ENCODE measurements at places on chromosomes 7 and 10.
A peak's percentile ranks its signal among the peaks of the same experiment; 100 is the strongest.

DNA sequence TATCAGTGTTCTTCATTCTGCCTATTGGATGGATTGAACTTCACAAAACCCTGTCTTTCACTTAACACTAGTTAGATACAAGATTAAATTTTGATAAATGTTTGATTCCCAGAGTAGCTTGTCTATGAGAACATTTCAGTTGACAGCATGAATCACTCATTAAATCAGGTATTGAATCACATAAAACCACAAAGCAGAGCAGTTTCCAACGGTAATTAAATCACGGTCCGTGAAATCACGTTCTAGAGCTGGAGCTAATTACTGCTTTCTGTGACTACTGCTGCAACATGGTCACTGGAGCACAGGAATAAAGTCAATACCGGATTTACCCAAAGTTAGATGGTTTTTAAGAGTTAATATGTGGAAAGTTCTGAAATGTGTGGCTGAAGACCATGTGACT, 257.8 kb upstream of the PCDH15 start:
- DNase-seq: no peak

- DNase-seq: no peak
Observed at GRCh38 chr10:87531908-87532622, 27.4 kb downstream of the MINPP1 start.

GRCh38 chr10:42974693-42975002, 102.2 kb upstream of the RET start:
- no peak for DNase-seq

GRCh38 chr7:48424731-48425130, 253.5 kb downstream of the ABCA13 start:
- no peak for DNase-seq

- no peak for DNase-seq
Observed at GRCh38 chr7:23418046-23418445, 52.2 kb downstream of the IGF2BP3 start.

- DNase-seq: no peak
Observed at GRCh38 chr10:97875391-97875790, 25.7 kb downstream of the GOLGA7B start.

- DNase-seq: no peak
Observed at GRCh38 chr7:116167177-116167576, 43.2 kb upstream of the TES start.

GRCh38 chr10:988667-989545, 672 bp downstream of the GTPBP4 start:
- DNase-seq: peak; percentile 13

DNA sequence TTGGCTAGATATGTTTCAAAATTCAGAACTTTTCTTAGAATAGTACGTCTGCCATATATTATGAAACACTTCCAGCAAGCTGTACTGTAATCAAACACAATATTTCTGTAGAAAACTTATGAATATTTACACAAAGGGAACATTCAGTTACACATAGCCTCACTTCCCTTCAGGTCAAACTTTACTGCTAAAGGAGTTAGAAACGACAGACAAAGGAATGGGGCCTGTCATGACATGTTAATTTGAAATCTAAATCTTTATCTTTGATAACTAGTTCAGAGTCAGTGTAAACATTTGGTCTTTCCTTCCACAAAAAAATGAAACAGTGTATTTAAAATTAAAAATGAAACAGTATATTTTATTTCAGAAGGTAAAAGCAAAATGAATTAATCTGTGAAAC, 1.0 kb upstream of the CROT start:
- no peak for DNase-seq

DNA sequence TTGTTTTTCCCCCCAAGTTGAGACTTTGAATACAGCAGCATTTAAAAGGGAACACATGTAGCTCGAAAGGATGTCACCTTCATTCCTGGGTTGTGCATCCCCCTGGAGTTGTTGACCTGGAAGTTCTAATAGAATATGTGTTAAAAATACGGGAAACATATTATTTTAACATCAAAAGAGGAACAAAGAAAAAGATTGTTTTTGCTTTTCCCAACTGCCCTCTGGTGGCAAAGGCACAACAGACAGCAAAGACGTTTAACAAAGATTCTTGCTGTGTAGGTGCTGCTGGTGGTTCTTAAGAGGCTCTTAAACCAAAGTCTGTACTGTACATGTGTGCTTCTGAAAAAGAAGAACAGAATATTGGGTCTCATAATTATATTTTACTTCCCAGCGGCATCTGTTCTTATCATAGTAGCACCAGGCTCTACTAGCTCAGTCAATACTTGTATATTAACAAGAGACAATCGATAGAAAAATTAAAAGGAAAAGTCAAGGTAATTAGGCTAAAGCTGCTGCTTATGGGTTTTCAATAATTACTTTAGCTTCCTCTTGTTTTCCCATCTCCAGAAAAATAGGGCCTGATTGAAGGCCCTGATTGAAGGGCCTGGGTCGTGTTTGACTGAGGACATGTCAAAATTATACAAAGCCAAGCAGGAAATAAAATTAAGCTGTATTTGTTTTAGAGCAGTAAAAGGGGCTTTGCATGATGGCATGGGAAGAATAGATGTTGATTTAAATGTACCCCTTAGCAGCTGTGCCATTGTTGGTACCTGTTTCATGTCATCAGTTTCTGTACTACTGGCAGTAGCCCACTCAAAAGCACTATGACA, 384.2 kb upstream of the LRGUK start:
- no peak for DNase-seq

GRCh38 chr7:25124465-25125136, 459 bp downstream of the CYCS start:
- DNase-seq: no peak

DNA sequence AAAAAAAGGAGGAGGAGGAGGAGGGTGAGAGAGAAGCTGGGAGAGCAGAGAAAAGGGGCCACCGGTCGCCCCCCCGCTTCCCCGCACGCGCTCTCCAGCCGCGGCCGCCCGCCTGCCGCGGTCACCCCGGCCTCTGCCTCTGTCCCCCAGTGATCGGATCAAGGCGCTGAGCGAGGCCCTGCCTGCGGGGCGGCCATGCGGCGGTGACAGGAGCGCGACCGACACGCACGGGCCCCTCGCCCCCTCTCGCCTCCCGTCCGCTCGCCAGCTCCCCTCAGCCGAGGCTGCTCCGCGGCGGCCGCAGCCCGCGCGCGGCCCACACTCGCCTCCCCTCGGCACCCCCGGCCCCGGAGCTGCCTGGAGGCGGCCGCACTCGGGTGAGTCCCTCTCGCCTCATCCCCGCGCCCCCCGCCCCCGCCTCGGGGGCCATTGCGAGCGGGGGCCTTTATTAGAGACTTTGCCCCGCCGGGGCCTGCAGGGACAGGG, at the start of gene GTF2I:
Gene GTF2I, plus strand, starts transcription at position 27 of the 486 bp plus-strand sequence. CDS start 31,411 bp downstream, outside the sequence.
- no peak for DNase-seq

Measured in activated T-helper 1 cell treated with anti-CD3 and anti-CD28 coated beads, Interleukin-2, amount 50 U/mL, for 16 hours (primary cell).